AG09319 (cell line): ENCODE measurements at places on chromosomes 2 and 18.

- no peak for DNase-seq
Observed at GRCh38 chr2:138183705-138184104, 219.4 kb downstream of the HNMT start.

- no peak for DNase-seq
Observed at GRCh38 chr2:150517951-150518680, 30.6 kb upstream of the RND3 start.

DNA sequence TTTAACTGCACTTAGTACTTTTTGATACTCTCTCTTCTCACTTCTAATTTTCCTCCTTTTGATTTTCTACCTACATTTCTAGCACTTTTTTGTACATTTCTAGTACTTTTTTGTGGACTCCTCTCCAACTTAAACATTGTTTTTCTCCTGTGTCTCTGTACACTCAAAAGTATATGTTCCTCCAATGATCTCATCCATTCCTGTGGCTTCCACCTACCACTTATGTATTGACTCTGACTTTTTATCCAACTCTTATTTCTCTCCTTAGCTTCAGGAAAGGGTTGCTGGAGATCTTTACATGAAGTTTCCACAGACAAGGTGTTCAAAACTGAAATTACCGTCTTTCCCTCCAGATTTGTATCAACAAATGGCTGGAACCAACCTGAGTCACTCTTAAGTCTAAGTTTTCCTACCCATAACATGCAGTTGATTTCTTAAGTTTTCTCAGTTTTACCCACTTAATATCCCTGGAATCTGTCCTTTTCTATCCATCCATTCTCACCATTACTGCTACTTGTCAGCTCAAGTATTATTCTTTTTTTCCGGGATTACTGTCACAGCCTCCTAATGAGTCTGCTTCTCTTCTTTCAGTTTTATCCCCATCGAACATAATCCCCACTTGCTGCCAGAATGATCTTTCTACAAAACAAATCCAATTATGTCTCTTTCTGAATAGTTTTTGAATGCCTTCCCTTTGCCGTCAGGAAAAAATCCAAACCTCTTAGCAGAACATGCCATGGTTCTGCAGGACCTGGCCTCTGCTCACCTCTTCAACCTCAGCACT lies 22.6 kb upstream of the PELI1 start:
- DNase-seq = no peak

- no peak for DNase-seq
Observed at GRCh38 chr2:187615364-187615763, 61.1 kb upstream of the TFPI start.

GRCh38 chr2:11920993-11921583 lies 174.7 kb downstream of the LPIN1 start:
- DNase-seq = no peak

DNA sequence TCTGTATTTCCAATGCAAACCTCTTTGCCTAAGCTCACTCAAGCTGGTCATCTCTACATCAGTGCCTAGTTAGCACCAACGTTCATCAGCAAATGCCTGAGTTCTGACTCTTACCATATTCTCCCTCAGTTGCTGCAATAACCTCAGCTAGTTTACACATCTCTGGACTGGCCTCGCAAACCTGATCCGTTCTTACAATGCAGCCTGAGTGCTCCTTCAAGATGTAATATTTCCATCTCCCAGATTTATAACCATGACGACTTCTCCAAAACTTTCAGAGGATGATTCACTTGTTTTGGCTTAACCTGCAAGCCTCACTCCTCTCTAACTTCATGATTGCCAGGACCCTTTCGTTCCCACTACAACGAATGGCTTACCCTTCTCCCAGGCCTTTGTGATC lies 69.7 kb downstream of the DIPK1C start:
- DNase-seq = no peak

DNA sequence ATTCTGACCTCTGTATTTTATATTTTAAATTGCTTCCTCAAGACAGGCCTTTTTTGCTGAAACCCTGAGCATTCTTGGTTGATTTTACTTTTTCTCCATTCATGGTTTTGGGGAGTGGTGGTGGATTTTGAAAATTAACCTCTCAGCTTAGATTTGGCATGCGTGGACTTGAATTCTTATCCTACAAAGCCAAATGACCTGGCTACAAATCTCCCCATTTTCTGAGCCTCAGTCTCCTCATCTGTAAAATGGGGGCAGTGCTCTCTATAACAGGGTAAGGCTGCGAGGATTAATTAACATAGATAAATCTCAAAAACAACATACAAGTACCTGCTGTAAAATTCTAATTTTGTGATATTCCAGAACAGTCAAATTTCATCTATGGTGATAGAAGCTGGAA lies 103.4 kb upstream of the CDCA7 start:
- no peak for DNase-seq

- no peak for DNase-seq
Observed at GRCh38 chr18:4720518-4720917, 265.4 kb upstream of the DLGAP1 start.

GRCh38 chr2:21800356-21800755 lies 676.6 kb downstream of the TDRD15 start:
- no peak for DNase-seq

DNA sequence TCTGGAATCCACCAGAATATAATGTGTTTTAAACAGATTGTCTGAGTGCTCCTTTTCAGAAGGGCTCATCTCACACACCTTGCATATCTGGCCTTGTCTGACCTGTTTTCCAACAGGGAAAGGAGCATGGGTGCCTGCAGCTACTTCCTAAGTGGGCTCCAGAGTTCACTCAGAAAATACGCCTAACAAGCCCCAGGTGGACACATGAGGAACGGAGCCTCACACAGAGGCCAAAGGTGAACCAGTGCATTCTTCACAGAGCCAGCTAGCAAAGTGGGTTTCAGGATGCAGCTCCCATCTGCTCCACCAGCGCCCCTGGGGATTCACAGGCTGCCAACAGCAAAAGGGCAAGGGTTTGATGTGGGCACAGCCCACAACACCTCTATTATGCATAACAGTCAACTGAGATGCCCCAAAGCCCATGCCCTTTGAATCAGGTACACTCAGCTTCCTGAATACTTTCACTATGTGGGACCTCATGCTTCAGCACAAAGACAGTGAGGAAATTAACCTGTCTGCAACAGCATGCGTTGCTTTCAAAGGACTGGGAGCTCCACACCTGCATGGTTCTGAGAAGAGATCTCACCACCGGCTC lies 86.6 kb downstream of the CCBE1 start:
- no peak for DNase-seq
